ENCODE measurements at places on chromosomes 16 and 17. TPM values are rescaled to one million over a fixed set of nuclear protein-coding genes. Genes with fewer than 3 reads are reported as not detected.

DNA sequence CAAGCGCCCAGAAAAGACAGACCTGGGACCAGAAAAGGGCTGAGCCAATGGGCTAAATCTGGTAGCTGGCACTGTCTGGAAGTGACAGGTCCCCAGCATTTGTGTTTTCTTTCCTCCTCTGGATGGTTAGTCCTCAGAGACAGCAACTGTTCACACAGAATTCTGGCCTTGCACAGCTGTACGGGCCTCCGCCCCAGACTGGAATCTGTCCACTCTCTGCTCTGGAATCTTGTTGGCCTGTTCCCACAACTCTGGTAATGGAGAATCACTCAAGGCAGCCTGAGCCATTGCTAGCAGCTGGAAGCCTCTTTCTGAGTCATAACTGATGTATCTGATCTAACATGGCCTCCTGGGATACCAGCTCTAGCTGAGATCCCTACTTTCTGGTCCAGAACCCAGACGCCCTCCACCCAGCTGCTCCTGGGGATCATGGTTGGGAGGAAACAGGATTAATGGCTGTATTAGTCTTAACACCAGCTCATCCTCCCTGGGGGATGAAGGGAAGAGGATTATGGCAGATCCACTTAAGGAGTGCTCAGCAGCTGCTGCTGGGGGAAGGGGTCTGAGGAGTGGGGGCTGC lies 9.1 kb downstream of the ZNF668 start:
- H3K4me1 ChIP-seq: peaks cover 56% of the 10 kb centered on the region
- peak overlapping the region; percentile 76 for H3K4me3 ChIP-seq
- peak overlapping the region; percentile 70 for H3K27ac ChIP-seq
- peaks cover 24% of the 10 kb centered on the region for H3K36me3 ChIP-seq

- H3K36me3 ChIP-seq: peaks cover 27% of the 10 kb centered on the region
- H3K27me3 ChIP-seq: no peaks in the 10 kb centered on the region
- DNase-seq: no peak
- no peaks in the 10 kb centered on the region for H3K4me1 ChIP-seq
- no peak overlapping the region for H3K27ac ChIP-seq
Measured at GRCh38 chr17:63681530-63681929, 18.4 kb downstream of the LIMD2 start.

DNA sequence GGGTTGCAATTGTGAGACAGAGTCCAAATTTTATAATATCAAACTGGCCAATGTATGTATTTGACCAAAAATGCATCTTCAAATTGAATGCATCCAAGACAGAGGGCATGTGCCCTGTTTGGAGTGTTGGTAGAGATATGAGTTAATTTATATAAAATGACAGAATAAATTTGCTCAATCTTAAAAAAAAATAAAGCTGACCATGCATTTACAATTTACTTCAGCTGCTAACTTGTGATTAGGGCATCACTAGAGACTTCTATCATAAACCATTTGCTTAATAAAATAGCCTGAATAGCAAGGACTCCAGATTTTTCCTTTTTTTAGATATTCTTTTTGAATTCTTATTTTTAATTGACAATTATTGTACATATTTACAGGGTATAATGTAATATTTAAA lies 1345.8 kb downstream of the CDH11 start:
- no peaks in the 10 kb centered on the region for H3K27me3 ChIP-seq
- no peak overlapping the region for H3K27ac ChIP-seq
- H3K4me3 ChIP-seq: no peak overlapping the region
- DNase-seq: no peak
- no peaks in the 10 kb centered on the region for H3K4me1 ChIP-seq

DNA sequence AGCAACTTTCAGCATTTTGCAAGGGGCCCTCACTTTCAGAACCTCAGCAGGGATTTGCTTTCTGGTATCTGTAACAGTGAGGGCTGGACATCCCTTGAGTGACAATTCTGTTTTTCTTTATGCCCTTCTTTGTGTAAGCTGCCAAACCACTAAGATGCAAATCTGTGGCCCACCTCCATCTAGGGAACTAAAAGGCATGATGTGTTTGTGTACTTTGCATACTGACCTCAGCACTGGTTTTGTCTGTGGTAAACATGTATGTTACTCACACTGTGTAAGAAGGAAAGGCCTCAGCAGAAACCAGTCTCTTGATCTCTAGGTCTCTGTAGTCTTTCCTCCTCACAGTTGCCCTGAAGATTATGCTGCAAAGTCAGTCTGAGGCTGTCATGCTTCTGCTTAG lies 396.6 kb upstream of the DYNLRB2 start:
- no peak overlapping the region for H3K4me3 ChIP-seq
- no peaks in the 10 kb centered on the region for H3K36me3 ChIP-seq
- peaks cover 2% of the 10 kb centered on the region for H3K27me3 ChIP-seq
- no peak for DNase-seq

SLC16A11 gene
- 0.34 TPM for total RNA-seq

GRCh38 chr17:46020023-46020761 lies 21.1 kb downstream of the STH start:
- no peak overlapping the region for H3K4me3 ChIP-seq
- peaks cover 7% of the 10 kb centered on the region for H3K36me3 ChIP-seq
- H3K27ac ChIP-seq: peak overlapping the region; percentile 81
- peak; percentile 24 for DNase-seq
- peaks cover 7% of the 10 kb centered on the region for H3K4me1 ChIP-seq

KRTAP2-3 gene
- total RNA-seq: not detected

- peaks cover 29% of the 10 kb centered on the region for H3K36me3 ChIP-seq
- DNase-seq: no peak
- H3K27me3 ChIP-seq: no peaks in the 10 kb centered on the region
- H3K27ac ChIP-seq: peak overlapping the region; percentile 76
- peaks cover 32% of the 10 kb centered on the region for H3K4me1 ChIP-seq
Measured at GRCh38 chr17:81287152-81287551, 8.0 kb downstream of the SLC38A10 start.

TP53TG3F gene
- total RNA-seq: not detected

GRCh38 chr17:28443901-28444638 lies 29.4 kb upstream of the SLC13A2 start:
- no peaks in the 10 kb centered on the region for H3K36me3 ChIP-seq
- H3K4me3 ChIP-seq: no peak overlapping the region

DNA sequence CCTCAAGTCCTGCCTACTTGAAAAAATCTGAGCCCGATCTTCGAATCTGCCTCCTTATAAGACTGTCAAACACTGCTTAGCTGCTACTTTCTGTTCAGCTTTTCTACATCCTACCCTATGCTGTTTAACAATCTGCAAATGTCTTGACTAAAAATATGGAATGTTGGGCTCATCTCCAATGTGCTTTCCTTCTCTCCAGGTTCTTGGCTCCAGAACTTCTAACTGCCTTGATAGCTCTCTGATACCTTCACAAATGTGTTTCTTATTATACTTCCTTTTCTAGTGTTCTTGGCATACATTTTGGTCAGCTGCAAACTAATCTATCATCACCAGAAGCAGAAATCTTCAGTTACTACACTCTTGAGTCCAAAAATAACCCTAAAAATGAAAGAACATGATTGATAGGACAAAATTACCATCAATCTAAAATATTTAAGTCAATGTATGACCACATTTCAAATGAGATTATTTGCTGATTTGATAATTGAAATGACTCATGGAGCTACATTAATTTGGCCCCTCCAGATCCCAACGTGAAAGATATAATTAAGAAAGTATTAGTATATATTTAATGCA lies 372.3 kb upstream of the MON1B start:
- no peaks in the 10 kb centered on the region for H3K36me3 ChIP-seq
- no peaks in the 10 kb centered on the region for H3K4me1 ChIP-seq
- no peak overlapping the region for H3K27ac ChIP-seq

DNA sequence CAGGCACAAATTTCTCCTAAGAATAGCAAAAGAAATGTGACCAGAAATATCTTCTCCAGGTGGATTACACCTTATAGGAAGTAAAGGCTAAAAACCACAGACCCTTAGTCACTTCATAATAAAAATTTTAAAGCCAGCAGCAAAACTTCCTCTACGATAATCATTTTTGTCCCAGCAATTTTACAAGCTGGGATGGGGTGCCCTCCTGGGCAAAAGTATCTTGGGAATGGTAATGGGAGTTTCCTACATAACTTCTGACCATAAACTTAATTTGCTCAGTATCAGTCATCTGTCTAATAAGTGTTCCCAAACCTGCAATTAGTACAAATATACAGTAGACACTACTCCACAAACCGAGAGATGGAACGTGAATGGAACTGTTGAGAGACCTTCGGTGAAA lies 3.0 kb downstream of the PHF12 start:
- H3K27me3 ChIP-seq: no peaks in the 10 kb centered on the region
- no peak for DNase-seq
- H3K36me3 ChIP-seq: peaks cover 25% of the 10 kb centered on the region

ARHGDIG gene
- total RNA-seq: not detected

DNA sequence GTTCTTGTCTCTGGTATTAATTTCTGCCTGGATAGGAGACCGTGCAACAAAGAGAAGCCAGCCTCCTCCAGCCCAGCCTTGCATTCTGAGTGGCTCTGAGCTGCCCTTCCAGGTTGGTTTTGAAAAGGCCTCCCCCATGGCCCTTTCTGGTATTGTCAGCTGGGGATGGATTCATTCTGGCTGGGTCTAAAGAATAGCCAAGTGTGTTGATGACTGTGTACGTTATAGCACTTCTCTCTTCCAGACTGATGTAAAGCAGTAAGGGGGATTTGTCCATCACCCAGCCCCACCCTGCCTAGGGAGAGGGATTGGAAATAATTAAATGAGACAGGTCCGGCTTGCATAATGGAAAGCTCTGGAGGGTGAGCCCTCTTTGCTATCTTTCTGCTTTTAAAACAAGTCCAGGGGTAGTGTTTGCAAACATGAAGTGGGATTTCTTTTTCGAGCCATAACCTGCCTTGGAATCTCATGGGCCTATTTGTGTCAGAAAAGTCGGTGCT lies 146.4 kb downstream of the MSI2 start:
- H3K4me1 ChIP-seq: peaks cover 39% of the 10 kb centered on the region
- no peak overlapping the region for H3K27ac ChIP-seq
- H3K36me3 ChIP-seq: peaks cover 16% of the 10 kb centered on the region

AIPL1 gene
- total RNA-seq: not detected

ITGA2B gene
- total RNA-seq: 0.44 TPM

PIK3R6 gene
- 2.1 TPM for total RNA-seq

DNA sequence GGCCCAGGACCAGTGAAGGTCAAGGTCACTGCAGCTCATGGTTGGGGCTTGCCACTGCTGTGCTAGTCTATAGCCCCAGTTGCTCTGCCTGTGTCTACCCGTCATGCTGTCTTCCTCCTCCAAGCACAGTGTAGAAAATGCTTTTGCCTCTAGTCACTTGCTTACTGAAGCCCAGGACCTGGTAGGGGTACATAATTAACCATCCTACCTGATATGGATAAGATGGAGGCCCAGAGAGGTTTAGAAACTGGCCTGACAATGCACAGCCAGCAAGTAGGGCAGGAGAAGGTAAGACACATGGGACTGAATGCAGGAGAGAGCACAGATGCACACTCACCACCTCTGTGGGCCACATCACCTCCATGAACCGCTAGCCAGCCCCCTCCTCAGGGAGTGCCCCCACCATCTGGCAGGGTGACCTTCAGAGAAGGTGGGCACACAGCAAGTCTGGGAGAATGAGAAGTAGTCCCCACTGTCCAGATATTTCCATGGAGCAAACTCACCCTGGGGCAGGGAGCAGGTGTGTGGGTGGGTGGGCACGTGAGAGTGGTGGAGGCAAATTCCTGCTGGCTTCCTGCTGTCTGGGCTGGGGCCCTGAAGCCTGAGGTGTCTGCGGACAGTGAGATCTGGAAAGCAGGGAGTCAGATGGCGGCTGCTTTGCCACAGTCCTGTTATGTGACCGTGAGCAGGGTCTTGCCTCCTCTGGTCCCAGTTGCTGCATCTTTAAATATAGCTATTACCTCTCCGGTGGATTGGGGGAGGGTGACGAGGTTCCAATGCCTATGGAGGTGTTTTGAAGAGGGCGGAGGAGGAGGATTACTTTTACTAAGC lies 1.0 kb downstream of the CX3CL1 start:
- H3K27ac ChIP-seq: no peak overlapping the region
- peaks cover 17% of the 10 kb centered on the region for H3K4me1 ChIP-seq
- H3K4me3 ChIP-seq: no peak overlapping the region
- no peak for DNase-seq

GRCh38 chr17:70022175-70022574 lies 52.9 kb upstream of the KCNJ16 start:
- no peak overlapping the region for H3K4me3 ChIP-seq
- no peaks in the 10 kb centered on the region for H3K4me1 ChIP-seq
- DNase-seq: no peak
- H3K27ac ChIP-seq: no peak overlapping the region

DNA sequence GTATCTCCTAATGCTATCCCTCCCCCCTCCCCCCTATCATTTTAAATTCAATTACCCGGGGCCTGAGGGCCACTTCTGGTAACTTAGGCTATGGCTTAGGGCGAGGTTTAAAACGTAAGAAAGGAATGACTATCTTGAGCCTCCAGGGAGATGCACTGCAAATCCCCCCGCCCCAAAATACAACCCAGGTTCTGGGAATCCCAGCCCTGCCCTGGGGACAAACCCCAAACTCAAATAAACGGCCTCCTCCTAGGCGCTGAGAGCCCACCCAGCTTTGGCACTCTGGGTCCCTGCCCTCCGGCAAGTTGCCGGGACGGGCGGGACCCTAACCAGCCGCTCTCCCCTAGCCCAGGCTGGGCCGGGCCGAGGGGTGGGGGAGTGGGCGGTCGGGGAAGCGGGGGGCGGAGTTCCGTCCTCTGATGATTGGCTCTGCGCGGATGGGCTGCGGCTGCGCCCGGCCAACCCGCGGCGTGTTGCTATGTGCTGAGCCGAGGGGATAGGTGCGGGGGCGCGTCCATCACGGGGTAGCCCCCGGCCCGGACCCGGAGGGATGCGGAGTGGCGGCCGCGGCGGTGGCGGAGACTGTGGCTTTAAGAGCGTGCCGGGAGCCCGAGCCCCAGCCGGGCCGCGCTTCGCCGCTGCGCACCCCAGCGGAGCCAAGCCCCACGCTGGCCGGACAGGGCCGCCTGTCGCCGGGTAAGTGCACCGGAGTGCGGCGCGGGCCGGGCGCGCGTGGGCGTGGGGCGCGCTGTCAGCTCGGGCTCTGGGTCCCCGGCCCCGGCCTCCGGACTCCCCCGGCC lies at the start of gene YPEL2:
TSS of gene YPEL2 (plus strand) at position 527 of the 800 bp plus-strand sequence. CDS start 21,755 bp downstream, outside the sequence.
- H3K27ac ChIP-seq: peak within 1 kb of the TSS; percentile 77
- peak within 1 kb of the TSS; percentile 89 for H3K4me3 ChIP-seq
- H3K36me3 ChIP-seq: no peaks in the 10 kb centered on the region
- peaks cover 27% of the 10 kb centered on the region for H3K27me3 ChIP-seq
- peak; percentile 88 for DNase-seq
- H3K4me1 ChIP-seq: peaks cover 52% of the 10 kb centered on the region

KRTAP1-1 gene
- total RNA-seq: not detected

OTOP3 gene
- not detected for total RNA-seq

DNA sequence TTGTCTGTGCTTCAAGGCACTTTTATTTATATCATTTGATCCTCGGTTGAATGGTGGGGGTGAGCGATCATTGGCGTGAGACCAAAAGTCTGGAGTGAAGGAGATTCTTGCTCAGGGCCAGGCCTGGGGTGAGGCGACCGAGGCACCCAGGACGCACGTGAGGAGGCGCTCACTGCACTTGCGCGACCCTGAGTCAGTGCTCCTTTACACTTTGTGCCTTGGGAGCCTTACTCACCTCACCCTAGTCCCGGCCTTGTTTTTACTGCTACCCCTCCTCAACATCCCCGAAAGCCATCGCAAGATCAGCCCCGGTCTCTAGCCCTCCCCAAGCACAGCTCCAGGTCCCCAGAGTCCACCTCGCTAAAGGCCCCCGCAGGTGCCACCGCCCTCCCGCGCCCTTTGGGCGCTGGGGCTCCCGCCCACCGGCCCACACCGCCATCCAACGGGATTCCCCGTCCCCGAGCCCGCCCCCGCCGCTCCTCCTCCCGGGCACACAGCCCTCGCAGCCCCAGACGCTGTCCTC lies 496 bp downstream of the EZH1 start:
- peaks cover 20% of the 10 kb centered on the region for H3K27me3 ChIP-seq
- H3K4me3 ChIP-seq: peak overlapping the region; percentile 91
